NCI-H1436 (cell line): ENCODE measurements at places on chromosomes 11 and 22.

DNA sequence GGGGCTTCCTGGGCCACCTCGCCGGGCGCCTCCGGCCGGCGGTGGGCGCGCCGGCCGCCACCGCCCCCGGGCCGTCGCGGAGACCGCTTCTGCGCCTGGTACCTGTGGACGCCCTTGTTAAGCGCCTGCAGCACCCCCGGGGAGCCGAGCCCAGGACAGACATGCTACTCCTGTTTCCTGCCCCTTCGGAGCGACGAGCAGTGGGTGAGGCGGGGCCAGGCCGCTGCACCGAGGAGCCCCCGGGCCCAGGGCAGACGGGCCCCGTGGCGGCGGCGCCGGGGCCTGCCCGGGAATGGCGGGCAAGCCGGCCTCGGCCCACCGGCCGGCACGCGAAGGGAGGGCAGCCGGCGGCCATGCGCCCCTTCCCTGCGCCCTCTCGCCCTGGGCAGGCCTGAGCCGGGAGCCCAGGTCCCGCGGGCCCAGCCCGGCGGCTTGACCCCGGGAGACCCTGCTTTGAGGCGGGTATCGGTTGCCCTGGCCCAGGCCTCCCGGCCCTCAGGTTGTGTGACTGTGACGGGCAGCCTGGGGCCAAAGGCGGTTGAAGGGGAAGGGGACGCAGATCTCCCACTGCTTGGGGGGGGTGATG lies 789 bp upstream of the KDM2A start:
- DNase-seq = no peak

GRCh38 chr11:117927926-117928325 lies 1.3 kb downstream of the TMPRSS13 start:
- DNase-seq = no peak

DNA sequence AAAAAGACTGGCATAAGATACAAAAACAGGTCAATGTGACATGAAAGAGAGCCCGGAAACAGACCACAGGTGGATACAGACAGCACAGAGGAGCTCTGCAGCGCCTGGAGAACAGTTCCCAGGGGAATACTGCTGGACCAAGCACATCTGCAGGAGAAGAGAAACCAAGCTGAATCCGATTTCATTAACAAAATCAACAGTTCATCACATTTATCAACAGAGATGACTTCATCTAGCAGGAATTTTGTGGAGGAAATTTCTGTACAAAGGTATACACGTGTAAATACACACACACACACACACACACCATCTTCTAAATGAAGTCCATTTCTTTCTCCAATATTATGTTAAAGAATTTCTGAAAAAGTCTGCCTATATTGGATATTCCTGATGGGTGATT lies 17.1 kb downstream of the YPEL1 start:
- DNase-seq = no peak

DNA sequence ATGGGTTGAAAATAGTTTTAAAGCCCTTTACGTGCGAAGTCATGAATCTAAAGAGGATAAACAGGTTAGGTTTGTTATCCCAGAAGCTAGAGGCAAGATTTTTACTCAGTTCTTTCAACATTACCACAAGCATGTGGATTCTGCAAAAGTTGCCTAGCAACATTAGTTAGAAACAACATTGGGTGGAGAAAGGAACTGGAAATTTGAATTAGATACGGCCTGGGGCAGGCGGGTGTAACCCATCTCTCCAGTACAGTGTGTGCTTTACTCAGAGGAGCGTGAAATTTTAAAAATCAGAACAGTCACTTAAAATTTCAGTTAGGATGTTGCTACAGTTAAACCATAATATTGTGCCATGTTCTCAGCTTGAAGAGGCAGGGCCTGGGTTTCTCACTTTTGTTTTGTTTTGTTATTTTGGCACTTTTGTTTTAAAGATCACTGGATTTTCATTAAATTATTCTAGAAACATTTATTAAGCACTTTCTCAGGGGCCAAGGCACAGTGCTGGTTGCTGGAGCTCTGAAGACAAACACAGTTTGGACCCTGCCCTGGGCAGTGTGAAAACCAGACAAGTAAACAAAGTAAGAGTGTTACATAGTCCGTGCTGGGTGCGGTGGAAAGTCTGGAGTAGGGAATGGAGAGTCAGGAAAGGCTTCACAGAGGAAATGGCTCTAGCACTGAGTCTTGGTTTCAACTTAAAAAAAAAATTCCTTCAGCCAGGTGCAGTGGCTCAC lies 4.4 kb upstream of the WEE1 start:
- no peak for DNase-seq

GRCh38 chr11:70568035-70568813 lies 169.9 kb downstream of the CTTN start:
- DNase-seq = no peak

DNA sequence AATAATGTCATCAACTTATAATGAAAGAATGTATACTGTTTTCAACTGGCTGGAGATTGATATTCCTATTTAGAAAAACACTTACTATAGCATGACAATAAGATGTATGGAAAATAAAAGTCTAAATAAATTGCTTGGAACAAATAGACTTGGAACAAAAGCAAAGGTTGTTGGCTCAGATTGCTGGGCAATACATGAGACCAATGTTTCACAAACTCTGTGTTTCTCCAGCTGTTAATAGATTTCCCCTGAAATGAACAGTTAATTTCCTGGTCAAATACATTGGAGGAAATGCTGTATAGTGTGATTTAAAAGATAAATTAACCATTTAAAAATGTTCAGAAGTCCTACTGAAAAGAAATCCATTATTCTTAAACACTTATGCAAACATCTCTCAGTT lies 40.1 kb upstream of the CTSC start:
- no peak for DNase-seq

DNA sequence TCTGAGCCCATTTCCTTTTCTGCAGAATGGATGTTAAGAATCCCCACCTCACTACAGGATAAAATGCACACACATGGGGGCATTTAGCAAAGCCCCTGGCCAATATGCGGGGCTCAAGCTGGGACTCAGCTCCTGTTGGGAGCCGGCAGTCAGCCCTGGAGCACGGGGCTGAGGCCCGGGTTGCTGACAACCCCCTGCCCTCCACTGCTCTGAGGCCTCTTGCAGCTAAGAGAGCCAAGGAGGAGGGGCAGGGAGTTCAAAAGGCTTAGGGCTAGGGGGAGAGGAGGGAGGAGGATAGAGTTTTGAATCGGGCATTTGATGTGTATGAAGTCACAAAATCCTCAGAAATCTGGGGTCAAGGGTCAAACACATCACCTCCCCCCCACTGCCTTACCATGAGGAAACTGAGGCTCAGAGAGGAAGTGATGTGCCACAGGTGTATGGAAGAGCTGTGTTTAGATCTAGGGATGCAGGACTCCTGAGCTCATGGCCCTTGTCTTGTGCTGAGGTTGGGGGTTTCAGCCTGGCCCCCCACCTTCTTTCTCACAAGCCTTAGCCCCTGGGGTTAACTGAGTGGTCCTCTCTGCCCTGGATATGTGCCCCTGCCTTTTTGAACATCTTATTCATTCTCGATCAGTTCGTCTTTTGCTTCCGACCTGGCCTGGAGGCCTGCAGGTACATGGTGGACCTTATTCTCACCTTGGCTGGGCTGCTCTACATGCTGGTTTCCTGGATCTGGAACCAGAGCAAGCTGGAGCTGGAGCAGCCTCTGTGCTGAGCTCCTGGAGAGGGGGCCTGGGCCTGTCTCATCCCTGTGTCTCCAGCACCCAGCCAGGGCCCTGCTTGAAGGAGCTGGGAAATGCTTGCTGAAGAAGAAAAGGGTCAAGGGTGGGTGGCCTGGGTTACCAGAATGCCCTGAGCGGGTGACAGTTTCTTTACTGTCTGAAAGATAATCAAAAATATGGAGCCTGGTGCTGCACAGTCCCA lies 80.3 kb downstream of the LRRC32 start:
- no peak for DNase-seq

DNA sequence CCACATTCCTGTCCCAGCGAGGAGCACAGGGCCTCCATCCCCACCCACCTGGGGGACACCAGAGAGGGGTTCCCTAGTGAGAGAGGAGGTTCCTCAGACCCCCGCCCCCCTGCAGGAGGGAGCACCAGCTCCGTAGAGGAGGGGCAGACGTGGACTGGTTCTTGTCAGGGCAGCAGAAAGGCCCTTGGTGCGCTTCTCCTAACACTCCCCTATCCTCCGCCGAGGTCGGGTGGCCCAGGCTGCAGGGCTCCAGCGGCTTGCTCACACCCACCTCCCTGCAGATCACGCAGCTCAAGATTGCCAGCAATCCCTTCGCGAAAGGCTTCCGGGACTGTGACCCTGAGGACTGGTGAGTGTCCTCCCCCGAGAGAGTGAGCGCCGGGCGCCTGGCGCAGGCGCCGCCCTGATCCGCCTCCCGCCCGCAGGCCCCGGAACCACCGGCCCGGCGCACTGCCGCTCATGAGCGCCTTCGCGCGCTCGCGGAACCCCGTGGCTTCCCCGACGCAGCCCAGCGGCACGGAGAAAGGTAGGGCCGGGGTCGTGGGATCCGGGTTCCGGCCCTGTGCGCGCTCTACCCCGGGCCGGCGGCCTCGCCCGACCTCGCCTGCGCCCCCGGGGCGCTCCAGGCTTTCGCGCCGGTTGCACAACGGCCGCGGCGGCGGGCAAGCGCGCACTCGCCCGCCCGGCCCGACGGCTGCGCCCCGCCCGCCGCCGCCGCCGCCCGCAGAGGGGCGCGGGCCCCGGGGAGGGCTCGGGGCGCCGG lies 5.1 kb downstream of the TBX1 start:
- DNase-seq = no peak

GRCh38 chr22:16601437-16602223 lies 9.0 kb upstream of the CCT8L2 start:
- no peak for DNase-seq

- DNase-seq = no peak
Observed at GRCh38 chr11:46611526-46612304, 5.3 kb downstream of the HARBI1 start.

GRCh38 chr11:62131170-62131464 lies 7.3 kb downstream of the INCENP start:
- DNase-seq = no peak

DNA sequence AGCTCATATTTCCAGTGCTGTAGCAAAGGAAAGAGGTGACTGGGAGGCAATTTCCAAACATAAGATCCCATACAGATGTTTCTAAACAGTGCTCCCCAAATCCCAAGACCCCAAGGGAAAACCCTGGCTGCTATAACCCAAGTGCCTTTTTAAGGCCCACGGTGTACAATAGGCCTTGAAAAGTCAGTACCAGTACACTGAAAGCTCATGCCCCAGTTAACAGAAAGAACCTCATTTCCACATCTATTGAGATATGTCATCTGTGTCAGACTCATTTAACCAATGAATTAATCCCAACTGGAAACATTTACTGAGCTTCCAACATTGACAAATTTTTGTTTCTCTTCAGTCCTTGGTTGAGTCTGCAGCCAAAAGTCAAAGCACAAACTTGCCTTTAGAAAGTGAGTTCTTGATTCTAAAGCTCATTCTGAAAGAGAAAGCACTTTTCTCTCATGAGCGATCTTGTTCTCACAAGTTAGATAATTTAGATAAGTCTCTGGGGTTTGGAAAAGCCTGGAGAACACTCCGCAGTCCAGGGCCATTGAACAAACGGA lies 239.8 kb upstream of the ARHGAP20 start:
- DNase-seq = no peak

DNA sequence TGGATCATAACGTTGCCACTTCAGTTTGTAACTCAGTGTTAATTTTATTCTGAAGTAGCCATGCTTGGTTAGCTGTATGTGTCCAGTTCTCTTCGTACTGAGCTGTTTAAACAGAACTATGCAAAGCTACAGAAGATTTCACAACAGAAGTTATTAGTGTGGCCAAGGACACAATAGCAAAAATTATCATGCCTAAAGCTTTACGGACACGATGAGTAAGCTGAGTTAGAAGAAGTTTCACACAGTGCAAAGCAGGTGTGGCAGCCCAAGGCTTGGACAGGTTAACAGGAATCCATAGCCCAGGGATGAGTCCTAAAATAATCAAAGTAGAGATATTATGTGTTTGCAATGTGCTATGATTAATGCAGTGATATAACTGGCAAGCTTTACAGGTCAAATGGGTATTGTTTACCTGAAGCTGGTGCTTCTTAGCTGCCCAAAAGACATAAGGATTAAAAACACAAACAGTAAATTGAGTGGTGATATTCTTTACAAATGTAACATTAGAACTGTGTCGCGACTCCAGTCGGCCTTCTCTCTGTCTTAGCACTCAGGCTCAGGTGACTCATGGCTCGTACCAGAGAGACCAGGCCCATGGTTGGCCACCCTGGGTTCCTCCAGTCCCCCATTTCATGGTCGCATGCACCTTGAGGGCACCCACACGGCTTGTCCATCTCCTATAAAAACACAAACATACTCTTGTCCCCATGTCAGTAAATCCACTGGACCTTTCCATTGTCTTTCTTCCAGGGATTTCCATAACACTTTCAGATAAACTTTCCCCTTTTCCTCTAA lies 35.5 kb upstream of the NCAM1 start:
- no peak for DNase-seq

DNA sequence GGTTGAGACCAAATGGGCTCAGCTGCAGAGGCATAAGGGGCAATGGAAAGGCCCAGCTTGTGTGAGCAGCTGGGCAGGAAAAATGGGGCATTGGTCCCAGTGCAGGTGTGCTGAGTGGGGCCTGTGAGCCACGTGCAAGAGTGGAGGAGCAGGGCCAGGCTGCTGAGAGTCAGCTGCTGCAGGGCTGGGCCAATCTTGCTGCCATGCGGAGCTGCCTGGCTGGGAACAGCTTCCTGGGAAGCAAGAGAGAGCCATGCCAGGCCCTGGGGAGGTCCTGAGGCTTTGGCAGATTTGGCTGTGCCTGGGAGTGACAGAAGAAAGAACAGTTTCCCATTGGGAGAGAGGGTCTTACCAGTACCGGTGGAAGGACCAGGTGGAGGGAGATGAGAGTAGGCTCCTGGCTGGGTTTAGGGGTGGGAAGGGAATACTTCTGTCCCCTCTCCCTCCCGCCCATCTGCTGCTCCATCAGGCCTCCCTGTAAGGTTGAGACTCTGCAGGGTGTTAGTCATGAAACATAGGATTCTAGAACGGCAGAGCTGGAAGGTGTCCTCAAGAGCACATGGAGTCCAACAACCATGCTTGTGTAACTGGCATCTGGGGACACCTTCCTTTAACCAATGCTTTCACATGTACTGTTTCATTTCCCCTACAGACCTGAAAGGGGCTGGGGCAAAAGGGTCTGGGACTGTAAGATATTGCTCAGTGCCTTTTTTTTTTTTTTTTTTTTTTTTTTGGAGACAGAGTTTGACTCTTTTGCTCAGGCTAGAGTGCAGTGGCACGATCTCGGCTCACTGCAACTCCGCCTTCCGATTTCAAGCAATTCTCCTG lies 10.4 kb downstream of the SEPTIN3 start:
- DNase-seq = no peak

DNA sequence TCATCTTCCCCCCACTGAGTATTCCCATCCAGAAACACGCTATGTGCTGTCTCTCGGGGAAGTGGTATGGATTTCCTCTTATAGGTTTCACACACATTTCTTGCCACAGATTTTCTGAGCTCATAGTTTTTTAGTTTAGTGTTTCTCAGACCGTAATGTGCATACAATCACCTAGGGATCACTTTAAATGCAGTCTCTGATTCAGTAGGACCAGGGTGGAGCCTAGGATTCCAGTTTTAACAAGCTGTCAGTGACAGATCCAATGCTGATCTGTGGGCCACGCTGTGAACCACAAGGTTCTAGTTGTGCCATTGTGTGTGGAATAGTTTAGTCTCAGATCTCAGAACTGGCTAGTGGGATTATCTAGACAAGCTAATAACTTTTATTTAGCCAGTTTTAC lies 23.7 kb upstream of the CXCR5 start:
- no peak for DNase-seq

GRCh38 chr11:46332568-46333393 lies 14.5 kb upstream of the DGKZ start:
- no peak for DNase-seq

GRCh38 chr11:130600616-130601015 lies 152.2 kb downstream of the ADAMTS15 start:
- DNase-seq = no peak
